ENCODE measurements at places on chromosomes 7 and 10.

- no peak for DNase-seq
Observed at GRCh38 chr10:112177247-112177646, 6.3 kb downstream of the GPAM start.

DNA sequence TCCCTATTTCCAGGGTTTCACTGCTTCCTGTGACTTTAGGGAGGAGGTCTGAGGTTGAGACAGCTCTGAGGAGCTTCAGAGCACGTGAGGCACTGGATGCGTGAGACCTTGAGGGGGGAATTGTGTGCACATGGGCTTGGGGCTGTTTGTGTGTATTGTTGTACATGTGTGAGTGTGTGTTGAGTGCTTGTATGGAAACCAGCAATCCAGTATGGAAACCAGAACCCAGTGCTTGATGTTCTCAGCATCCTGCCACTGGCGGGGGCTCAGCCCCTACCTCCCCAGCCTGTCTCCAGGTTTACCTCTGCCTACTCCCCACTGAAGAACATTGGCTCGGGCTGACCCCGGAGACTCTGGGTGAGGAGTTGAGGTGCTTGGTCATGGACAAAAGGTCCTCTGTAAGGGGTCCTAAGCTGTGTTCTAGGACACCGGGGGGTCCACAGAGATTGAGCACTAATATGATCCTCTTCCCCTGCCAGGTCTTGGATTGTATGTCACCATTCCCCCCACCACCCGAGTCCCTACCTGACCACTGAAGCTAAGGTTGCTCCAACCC lies 20.8 kb downstream of the SFTPD start:
- DNase-seq, result no peak

DNA sequence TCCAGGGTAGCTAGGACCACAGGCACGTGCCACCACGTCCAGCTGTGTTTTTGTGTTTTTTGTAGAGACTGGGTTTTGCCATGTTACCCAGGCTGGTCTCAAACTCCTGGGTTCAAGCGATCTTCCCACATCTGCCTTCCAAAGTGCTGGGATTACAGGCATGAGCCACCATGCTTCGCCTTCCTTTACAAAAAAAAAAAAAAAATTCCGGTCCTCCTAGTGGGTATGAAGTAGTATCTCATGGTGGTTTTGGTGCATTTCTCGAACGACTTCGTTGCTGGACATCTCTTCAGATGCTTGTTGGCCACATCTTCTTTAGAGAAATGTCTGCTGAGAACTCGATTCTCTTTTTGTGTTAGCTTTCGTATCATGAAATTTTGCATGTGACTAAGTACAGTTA lies 3.9 kb downstream of the PROSER2 start:
- DNase-seq, result no peak

GRCh38 chr7:2709553-2710285 lies 21.7 kb downstream of the AMZ1 start:
- peak; percentile 50 for DNase-seq

DNA sequence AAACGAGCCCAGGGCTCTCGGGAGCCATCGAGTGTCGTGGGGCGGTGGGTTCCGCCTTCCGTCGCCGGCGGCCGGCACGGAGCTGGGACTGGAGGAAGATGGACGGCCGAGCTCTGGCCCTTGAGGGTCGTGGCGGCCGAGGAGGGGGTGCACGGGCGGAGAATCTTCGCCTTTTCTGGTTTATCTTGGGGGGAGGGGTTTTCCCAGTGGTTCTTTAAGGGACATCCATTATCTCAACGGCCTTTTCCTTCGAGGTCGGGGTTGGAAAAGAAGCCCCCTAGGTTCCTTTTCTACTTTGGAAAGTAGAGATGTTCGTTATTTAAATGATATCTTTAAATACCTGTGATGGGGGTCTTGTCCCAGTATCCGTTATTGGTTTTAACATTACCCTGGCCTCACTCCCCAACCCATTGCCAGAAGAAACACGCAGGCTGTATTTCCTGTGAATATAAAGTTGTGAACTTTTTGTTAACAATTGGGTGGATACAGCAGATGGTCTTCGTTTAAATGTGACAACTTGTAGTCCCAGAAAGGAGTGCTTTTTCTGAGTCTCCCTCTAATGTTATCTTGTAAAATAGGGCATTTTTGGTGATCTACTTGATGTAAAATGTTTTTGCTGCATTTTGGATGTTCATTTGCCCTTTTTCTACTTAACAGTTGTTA lies 765 bp downstream of the CCAR1 start:
- DNase-seq, result peak; percentile 7

- DNase-seq, result no peak
Observed at GRCh38 chr7:50331564-50332208, 27.2 kb downstream of the IKZF1 start.

- DNase-seq, result no peak
Observed at GRCh38 chr7:96314402-96315124, 7.3 kb downstream of the SLC25A13 start.

DNA sequence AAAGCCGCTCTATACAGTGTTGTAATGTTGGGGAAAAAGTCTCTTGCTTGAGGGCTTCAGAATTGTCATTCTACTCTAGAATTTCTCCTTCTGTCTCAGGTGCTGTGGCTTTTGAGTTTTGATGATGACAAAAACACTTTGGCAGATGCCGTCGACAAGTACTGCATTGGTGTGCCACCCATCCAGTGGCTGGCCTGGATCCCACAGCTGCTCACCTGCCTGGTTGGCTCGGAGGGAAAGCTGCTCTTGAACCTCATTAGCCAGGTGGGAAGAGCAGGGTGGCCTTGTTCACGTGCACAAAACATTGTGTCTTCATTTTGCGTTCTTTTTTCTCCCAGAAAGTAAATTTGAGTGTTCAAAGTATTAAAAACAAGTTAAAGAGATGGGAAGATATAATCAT lies 112.0 kb downstream of the TRRAP start:
- no peak for DNase-seq

- no peak for DNase-seq
Observed at GRCh38 chr10:55786461-55787050, 574.5 kb downstream of the ZWINT start.

DNA sequence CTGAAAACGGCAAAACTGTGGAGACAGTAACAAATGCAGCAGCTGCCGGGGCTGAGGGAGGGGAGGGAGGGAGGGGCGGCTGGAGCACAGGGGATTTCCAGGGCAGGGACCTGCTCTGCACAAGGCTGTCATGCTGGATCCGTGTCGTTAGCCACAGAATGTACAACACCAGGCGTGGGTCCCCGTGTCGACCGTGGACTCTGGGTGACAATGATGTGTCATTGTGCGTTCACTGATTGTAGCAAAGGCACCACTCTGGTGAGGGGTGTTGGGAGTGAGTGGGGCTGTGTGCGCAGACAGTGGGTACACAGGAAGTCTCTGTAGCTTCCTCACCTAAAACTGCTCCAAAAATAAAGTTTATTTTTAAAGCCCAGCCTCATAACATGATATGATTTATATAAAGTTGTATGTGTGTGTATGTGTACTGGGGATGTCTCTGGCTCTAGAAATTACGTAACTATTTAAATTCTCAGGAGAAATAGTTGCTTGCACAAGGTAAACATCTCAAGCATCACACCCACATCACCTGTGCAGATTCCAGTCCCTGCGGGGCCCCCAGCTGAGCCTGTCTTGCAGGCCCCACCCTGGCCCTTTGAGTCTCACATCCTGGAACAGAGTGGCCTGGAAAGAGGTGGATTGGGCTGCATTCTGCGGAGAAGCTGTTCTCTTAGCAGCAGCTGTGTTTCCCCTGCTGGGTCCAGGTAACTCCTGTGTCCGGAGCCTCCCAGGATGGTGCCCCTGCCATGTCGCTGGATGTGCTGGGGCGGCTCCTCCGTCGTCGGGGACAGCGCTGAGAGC lies 135.7 kb downstream of the DYNC2I1 start:
- no peak for DNase-seq

GRCh38 chr7:44277391-44277790 lies 48.0 kb downstream of the CAMK2B start:
- no peak for DNase-seq

GRCh38 chr7:139246494-139246893 lies 15.5 kb downstream of the UBN2 start:
- no peak for DNase-seq

DNA sequence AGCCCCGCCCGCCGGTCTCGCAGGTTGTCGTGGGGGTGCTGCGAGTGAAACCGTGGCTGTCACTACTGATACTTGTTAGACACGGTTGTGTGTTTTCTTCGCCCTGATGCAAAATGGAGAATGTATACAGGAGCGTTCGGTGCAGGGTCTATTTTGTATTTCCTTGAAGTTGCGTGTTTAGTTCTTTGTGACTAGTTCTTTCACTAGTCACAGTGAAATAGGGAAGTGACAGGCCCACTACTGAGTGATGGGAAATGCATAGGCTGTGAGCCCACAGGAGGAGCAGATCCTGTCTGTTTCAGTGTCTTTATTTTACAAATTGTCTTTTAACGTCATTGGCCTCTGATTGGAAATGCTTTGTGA lies 675 bp downstream of the ABRAXAS2 start:
- DNase-seq, result no peak

DNA sequence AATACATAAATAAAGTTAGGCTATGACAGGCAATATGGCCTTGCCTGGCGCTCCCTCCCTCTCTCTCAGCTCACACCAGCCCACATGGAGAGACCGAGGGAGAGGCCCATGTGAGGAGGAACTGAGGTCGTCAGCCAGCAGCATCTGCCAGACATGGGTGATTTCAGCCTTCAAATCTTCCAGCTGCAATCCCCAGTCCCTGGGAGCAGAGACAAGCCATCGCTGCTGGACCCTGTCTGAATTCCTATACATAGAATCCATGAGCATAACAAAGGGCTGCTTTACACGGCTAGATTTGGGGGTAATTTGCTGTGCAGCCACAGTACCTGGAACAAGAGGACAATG lies 35.6 kb downstream of the ANKRD16 start:
- DNase-seq, result no peak

GRCh38 chr10:86376403-86376802 lies 9.8 kb upstream of the GRID1 start:
- DNase-seq, result no peak
